ENCODE measurements at places on chromosomes 11 and 22.

- no peak for DNase-seq
Measured at GRCh38 chr22:19816372-19817119, 38.1 kb downstream of the GNB1L start.

DNA sequence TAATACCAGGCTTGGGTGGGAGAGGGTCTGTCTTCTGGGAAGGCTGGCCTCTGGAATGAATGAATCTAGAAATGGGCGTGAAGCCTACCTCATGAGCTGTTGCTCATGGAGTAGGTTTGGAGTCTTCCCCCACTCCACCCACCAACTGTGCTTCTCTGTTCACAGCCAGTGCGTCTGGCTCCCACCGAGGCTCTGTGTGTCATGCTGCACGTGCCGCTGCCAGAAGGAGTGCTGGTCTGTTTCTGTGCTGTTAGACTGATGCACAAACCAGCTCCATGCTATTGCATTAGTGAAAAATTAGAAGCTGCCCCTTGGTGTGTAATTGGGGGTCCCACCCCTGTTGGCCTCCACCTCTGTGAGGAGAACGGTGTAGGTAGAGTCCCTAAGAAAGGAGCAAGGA, 132.3 kb upstream of the PARVA start:
- no peak for DNase-seq

- no peak for DNase-seq
Measured at GRCh38 chr11:32145282-32145681, 54.4 kb downstream of the RCN1 start.

DNA sequence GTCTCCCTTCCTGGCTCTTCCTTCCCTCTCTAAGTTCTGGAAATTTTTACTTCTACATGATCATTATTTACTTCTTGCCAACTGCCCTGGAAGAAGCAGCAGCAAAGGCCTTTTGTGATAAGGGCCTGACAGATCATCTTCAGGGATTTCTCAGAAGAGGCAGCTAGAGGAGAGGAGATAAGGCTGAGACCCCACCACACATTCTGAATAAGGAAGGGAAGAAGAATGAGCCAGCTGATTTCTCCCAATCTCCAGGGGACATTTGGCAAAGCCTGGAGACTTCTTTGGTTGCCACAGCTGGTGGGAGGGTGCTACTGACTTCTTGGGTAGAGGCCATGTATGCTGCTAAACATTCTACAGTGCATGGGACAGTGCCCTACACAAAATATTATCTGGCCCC, 122.4 kb upstream of the OR9Q1 start:
- DNase-seq, result no peak

GRCh38 chr11:61711498-61711897, 31.3 kb downstream of the DAGLA start:
- DNase-seq, result peak; percentile 88

DNA sequence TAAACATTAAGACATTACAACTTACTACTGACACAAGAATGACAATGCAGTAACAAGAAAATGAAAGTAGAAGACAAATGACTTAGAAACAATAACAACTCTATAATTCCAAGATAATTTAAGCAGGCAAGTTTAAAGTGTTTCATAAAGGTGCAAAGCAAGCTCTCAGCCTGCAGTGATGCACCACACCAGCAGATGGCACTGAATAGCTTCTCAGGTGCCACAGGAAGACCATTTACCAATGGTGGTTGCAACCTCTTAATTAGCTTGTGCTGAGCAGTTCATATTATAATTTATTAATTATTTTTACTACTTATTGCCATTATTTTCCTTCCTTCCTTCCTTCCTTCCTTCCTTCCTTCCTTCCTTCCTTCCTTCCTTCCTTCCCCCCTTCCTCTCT, 60.6 kb downstream of the NXPE2 start:
- DNase-seq, result peak; percentile 72

GRCh38 chr11:77269484-77270123, 31.9 kb downstream of the GDPD4 start:
- no peak for DNase-seq

DNA sequence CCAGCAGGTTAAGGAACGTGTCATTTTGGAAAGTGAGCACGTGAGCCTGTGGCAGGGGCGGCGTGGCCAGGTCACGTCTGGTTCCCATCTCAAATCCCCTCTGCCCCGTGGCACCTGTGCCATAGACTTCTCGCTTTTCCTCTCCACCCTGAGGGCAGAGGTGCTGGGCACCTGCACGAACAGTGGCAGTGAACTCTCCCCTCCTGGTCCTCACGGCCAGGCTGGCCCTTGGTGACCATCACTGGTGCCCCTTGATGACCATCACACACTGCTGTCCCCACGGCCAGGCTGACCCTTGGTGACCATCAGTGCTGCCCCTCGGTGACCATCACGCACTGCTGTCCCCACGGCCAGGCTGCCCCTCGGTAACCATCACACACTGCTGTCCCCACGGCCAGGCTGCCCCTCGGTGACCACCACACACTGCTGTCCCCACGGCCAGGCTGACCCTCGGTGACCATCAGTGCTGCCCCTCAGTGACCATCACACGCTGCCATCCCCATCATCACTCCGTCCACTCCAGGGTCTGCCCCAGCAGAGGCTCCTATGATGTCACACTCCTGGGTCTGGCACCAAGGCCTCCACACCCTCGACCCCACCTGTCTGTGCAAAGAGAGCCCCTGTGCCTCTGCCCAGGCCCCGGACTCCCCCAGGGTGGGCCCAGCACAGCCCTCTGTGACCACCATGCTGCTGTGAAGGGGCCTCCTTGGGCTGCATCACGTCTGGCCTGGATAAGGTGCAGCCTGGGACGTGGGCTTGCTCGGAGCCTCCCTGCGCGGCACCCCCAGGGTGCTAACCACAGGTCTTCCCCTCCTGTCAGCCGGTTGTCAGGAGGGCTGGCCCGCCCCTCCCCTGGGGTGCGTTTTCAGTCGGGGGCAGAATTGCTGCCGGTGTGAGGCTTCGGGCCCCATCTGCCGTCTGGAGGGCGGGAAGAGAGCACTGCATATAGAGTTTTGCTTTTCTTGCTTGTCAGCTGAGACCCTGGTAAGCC, 738.6 kb downstream of the BRD1 start:
- DNase-seq, result no peak

DNA sequence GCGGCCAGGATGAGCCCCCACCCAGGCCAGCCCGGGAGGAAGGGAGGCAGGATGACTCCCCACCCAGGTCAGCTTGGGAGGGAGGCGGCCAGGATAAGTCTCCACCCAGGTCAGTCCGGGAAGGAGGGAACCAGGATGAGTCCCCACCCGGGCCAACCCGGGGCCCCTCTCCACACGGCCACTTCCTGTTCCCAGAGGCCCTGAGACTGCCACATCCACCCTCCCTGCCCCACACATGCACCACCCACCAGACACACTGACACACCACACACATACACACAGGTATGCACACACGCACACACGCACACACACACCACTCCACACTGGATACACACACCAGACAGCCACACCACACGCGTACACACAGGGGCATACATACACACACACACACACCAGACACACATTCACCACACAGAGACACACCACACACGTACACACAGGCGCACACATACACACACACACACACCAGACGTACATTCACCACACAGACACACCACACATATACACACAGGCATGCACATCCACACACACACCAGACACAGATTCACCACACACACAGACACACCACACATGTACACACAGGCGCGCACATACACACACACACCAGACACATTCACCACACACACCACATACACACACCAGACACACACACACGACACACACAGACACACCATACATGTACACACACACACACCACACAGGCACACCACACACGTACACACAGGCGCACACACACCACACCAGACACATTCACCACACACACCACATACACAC, 84.9 kb upstream of the PRR5 start:
- no peak for DNase-seq

DNA sequence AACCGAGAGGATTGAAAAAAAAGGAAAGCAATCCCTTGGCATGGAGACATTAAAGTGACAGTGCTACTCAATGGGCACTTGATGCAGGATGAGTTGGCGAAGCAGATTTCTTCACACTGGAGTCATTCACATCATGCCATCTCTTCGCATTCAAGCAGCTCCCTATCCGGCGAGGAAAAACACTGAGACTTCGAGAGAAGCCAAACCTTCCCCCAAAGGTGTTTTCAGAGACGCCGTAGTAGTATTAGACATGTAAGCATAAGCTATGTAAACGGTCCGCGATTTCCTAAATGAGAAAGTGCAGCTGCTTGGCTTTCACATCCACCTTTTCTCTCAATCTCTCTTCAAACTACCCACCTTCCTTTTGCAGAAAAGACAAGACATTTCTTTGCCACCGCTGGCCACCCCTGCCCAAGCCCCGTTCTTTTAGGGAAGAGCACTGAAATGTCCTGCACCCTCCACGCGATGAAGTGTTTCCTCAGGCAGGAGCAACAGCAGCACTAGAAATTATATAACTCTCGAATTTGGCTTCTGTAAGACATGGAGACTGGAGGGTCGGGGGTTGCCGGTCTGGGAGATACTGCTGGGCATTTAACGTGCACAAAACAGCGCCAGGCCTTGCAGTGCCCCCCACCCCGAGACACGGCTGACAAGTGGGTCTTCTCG, at the start of gene DLG2:
TSS of gene DLG2 (minus strand) at position 13 of the 666 bp plus-strand sequence.
- peak; percentile 50 for DNase-seq

DNA sequence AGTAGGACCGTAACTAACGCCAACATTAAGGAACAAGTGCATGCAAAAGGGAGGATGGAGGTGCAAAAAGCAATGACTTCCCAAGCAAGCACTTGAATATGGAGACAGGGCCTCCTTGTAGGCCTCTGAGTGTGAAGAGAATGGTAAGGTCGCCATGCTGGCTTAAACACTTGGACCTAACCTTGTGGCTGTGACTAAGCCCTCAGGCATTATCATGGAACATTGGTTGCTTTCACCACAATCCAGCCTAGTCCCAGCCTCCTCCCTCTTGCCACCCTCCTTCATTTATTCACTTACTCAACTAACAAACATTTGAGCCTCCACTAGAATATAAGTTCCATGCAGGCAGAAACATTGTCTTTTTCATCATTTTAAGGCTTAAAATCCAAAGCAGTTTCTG, 11.9 kb upstream of the SYTL2 start:
- no peak for DNase-seq

- no peak for DNase-seq
Measured at GRCh38 chr11:75462117-75462653, 29.2 kb upstream of the KLHL35 start.

- no peak for DNase-seq
Measured at GRCh38 chr11:43124272-43124935, 187.4 kb upstream of the API5 start.

- no peak for DNase-seq
Measured at GRCh38 chr11:104704888-104705287, 193.4 kb downstream of the CASP12 start.

GRCh38 chr11:94924171-94924572, 49.2 kb downstream of the CWC15 start:
- no peak for DNase-seq
